ENCODE measurements at places on chromosomes 12 and 14.
A peak's percentile ranks its signal among the peaks of the same experiment; 100 is the strongest.

DNA sequence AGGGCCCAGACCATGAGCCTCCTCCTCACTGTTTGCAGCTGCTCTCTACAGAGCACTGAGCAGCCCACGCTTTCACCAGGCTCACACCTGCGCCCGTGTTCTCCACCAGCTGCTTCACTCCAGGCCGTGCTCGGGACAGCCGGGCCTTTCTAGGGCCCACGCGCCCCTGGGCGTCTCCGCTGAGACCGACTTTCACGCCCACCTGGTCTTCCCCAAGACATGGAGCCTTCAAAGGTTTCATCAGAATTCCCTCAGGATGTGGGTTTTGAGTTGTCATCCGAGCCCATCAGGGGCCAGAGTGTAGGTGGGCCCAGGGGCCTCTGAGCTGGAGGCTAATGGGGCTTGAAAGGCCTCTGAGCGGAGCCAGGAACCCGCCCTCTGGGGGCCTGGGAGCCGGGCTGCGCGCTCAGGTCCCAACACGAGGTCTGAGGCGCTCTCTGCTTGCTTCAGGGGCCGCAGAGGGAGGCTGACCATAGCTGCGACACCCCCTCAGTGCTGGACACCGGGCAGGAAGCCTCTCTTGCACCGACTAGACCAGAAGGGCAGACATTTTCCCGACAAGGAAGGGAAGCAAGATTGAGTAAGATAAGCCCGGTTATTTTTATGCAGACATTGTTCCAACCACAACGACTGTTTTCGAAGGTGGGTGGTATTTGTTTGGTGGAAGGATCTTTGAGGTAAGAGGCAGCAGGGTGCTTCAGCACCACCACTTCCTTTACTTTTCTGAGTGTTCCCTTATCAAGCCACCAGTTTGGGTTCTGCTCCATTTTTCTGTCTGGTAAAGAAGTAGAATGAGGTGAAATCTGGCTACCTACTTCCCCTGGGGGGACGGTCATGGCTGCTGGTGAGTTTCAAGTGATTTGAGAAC lies 125.0 kb upstream of the FUT8 start:
- DNase-seq = peak; percentile 63

- DNase-seq = no peak
Observed at GRCh38 chr14:98498019-98498885, 773.7 kb downstream of the BCL11B start.

GRCh38 chr14:104169699-104170479 lies 31.5 kb downstream of the KIF26A start:
- DNase-seq = no peak

GRCh38 chr12:1878695-1879094 lies 39.8 kb downstream of the CACNA2D4 start:
- DNase-seq = no peak

DNA sequence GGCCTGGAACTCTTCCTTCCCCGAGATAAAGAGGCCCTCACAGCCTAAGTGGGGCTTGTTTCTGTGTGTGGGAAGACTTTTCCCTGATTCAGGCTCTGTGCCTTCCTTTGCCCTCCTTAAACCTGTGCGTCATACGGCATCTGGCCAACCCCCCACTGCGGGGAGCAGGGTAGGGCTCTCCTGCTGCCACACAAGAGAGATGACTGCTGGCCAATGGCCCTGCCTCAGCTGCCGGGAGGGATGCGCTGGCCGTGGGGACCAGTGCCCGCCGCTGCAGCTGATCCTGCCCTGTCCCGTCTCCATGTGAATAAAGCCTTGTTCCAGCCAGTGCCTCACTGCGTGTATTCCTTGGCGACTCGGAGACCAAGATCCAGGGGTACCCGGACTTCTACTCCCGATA lies 42.5 kb upstream of the BEGAIN start:
- DNase-seq = no peak

GRCh38 chr12:45727980-45728629 lies 1.4 kb upstream of the ARID2 start:
- no peak for DNase-seq

DNA sequence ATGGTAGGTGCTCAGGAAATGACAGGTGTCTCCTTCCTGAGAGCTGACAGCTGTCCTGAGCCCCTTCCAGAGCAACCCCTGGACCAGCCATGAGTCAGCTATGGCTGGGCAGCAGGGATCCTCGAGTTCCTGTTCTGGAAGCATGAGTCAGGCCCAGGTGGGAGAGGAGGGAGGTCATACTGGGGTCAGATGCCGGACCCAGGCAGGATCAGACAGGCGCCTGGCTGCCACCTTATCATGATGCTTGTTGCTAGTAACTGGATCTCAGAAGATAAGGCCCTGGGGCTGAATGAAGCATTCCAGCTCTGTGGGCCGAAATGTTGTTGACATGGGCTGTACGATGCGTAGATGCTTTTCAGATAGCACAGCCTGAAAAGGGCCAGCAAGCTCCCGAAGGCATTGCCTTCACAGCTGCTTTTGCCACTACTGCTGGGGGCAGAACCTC lies 17.4 kb upstream of the KRT7 start:
- no peak for DNase-seq

DNA sequence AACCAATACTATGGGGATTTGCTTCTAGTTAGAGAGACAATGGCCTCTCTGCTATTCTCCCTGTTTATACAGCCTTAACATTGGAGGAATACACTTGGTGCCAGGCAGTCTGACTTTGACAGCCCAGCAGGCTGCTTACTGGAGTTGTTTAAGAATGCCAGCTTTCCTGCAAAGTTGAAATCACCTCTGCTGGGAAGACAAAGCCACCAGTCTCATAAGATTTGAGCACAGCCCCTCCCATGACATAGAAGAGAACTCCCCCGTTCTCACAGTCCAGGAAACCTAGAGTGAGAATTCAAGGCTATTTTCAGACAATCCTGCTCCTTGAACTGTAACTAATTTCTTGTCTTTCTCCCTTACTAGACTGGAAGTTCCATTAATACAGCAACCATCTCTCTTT lies 21.1 kb upstream of the CATSPERB start:
- DNase-seq = no peak

GRCh38 chr12:10301103-10301502 lies 6.6 kb upstream of the KLRD1 start:
- no peak for DNase-seq

DNA sequence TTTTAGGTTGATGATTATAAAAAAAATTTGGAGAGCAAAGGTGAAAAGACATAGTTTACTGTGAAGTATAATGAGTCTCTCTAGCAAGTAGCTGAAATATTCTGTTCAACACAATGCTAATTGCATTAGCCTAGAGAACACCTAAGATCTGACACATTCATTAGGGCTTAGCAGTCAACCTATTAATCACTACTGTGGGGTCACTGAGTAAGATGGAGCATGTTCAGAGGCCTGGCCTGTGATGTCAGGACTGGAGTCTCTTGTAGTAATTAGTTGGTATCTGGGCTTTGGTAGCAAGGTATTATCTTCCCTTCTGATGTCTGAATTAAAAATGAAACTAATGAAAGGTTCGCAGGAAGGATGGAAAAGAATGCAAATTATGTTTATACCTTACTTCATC lies 112.7 kb downstream of the SLC16A7 start:
- DNase-seq = no peak

- DNase-seq = no peak
Observed at GRCh38 chr14:31828946-31829868, 247.9 kb upstream of the ARHGAP5 start.

- no peak for DNase-seq
Observed at GRCh38 chr12:123903301-123904065, 69.1 kb downstream of the CCDC92 start.

- DNase-seq = no peak
Observed at GRCh38 chr12:43861015-43861839, 25.3 kb downstream of the TMEM117 start.

DNA sequence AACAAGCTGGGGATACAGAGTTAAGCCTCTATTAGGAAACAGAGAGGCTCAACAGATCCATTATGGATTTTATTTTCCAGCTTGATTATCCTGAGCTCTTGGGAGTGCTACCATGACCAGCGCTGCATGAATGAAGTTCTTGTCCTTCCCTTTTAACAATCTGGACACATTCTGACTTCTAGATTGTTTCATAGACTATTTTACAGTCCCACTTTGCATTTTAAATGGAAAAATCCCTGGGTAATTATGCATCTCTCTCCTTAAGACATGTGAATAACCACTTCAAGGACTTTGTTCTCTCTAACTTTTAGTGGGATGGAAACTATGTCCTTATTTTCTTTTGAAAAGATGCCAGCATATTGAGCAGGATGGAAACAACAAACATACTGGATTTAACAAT lies 2.0 kb downstream of the CCDC198 start:
- no peak for DNase-seq

GRCh38 chr12:119176267-119177055 lies 2.3 kb upstream of the HSPB8 start:
- DNase-seq = no peak

GRCh38 chr14:35286003-35286600 lies 6.1 kb upstream of the PSMA6 start:
- no peak for DNase-seq

DNA sequence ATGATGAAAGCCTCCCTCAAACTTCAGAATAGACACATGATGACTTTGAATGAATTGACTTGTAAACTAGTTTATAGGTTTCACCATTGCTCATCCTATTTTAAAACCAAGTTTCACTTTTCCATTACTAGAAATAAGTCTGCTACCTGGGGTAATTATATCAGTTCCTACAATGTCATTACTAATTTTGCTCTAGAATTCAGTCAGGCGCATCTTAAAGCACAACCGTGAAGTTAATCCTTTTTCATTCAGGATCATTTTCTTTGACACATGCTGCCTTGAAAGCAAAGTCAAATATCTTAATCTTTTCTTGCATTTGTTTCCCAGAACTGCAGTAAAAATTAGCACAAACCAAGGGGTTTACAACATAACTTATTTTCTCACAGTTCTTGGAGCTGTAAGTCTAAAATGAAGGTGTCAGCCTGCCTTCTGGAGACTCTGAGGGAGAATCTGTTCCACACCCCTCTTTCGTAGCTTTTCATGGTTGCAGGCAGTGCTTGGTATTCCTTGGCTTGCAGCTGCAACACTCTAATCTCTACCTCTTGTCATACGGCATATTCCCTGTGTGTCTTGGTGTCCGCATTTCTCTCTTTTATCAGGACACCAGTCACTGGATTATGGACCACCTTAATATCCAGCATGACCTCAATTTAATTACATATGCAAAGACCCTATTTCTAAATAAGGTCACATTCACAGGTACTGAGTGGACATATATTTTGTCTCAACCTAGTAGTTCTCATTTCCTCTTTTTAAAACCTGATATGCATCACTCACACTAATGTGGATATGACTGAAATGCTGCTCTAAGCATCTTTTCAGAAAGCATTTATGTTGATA lies 114.3 kb upstream of the PDZRN4 start:
- DNase-seq = no peak

Measured in CD4-positive, alpha-beta T cell treated with Interleukin-6 for 4 hours (primary cell).